NCI-H446 treated with DMSO at 0.1 percent for 48 hours (cell line): ENCODE measurements at places on chromosomes 5 and 9.

DNA sequence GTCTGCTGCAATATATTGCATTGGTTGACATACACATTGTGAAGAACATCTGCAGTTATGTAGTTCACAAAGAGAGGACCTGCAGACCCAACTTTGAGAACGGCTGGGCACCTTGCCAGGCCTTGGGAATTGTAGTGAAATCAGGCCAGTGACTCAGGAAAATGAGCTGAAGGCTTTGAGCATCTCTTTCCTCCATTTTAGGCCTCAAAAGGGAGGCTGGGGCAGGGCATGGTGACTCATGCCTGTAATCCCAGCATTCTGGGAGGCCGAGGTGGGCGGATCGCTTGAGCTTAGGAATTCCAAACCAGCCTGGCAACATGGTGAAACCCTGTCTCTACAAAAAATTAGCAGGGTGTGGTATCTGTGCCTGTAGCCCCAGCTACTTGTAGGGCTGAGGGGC lies 1.4 kb upstream of the IPPK start:
- no peak for DNase-seq

GRCh38 chr5:84725946-84726570 lies 341.4 kb upstream of the EDIL3 start:
- no peak for DNase-seq

GRCh38 chr9:128286440-128286839 lies 10.4 kb downstream of the SWI5 start:
- no peak for DNase-seq

DNA sequence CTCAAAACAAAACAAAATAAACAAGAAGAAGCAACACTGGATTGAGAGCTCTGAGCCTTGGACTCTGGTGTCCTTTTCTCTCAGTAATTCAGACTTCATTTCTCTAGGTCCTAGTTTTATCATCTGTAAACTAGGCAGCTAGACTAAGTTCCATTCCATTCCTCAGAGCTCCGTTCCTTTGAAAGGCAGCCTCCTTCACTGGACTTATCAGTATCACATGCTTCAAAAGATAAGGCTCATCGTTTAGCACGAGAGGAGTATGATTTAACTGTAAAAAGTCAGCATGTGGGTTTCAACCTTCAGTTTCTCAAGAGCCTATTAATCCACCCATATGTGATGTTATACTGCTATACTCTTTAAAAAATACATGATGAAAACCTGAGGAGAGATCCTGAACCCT lies 1.6 kb downstream of the ATP10B start:
- DNase-seq = no peak

GRCh38 chr9:10268531-10269485 lies 344.0 kb downstream of the PTPRD start:
- peak; percentile 63 for DNase-seq

DNA sequence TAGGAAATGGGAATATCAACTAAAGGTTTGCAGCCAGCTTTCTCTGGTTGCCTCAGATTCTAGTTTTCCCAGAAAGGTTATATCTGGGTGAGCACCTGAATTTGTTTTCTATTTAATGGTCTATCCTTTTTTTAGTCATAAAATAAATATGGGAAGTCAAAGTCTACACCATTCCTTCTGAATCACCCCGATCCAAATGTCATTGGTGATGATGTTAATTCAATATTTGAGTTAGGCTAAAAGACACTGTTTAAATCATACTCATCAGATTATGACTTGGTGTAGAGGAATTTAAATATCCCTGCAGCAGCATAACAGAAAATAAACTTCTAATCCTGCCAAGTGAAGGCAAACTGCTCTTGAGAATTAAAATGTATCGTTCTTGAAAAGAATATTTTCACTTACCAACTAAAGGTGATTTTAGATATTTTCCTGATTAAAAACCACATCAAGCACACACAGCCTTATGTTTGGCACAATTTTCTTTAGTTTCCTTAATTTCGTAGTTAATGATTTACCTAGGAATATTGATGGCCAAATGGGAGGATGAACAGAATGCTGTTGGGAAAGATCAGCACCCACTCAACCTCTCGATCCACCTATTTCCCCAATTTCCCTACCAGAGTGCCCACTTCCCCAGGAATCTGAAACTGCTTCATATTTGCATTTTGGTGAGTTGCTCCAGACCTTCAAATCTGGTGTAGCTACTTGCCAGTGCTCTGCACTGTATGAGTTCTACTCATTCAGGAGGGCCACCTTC lies 103.1 kb upstream of the TSLP start:
- DNase-seq = no peak

DNA sequence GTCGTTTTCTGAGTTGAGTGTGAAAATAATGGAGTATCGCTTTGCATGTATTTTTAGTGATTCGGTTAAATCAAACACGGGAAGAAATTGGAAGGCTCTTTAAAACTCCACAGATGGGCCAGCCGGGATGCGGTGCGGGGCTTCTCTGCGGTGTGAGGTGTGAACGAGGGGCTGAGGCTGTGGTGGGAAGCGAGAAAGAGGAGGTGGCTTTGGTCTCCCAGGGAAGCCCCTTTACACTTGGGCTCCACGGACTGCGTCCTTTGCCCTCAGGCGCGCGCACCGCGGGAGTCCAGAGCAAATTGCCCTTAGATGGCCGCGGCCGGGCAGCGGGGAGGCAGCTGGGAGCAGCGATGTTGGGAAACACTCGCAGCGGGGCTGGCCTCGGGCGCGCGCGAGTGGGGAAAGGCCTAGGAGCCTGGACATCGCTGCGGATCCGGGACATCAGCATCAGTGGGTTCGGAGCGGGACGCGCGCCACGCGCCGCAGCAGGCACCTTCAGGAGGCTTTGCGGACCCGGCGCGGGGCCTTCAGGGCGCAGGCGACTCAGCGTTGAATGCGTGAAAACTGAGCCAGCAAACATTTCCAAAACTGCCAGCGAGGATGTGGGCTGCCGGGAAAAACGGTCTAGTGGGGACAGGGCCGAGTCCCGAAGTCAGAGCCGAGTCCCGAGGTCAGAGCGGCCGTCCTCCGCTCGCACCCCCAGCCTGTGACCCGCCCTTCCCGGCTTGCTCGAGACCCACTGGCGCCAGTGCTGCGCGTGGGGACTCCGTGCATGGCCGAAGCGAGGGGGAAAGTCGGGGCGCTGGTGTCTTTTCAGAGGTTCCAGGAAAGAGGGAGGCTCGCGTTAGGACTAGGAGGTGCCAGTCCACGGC lies 6.5 kb downstream of the IRX1 start:
- DNase-seq = no peak

DNA sequence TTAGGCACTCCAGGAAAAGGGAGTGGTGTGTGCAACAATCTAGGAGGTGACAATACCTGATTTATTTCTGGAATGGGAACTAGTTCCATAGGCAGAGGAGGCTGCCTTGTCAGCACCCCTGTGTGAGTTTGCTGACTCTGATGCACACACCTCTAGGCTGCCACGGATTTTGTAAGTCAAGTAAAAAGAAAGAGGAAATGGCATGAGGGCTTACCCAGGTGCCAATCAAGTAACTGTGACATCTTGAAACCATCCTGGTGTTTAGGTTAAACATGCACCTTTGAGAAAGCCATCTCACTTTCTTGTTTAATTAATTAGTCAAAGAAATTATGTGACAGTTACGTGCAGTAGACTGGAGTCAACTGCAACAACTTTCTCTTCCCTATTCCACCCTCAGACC lies 32.3 kb upstream of the FAM81B start:
- no peak for DNase-seq

- DNase-seq = no peak
Measured at GRCh38 chr5:72114629-72115028, 7.4 kb downstream of the MAP1B start.

- DNase-seq = no peak
Measured at GRCh38 chr5:2917093-2917492, 165.6 kb upstream of the IRX2 start.

DNA sequence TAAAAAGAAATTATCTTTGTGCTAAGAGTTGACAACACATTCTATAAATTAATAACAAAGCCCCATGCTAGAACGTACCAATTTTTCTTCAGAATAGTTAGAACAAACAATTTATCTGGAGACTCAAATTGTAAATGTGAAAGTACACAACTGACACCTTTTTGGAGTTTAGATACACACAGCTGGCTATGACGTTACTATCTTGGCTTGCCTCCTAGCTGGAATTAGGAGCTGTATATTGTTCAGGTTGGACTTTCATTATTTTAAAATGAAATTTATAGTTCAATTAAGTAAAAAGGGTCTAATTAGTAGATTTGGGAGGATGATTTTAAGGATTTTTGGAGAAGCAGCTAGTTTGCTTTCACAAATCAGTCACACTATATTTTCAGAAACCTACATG lies 393.9 kb upstream of the RIOK2 start:
- DNase-seq = no peak

GRCh38 chr5:36944607-36945225 lies 68.1 kb downstream of the NIPBL start:
- DNase-seq = peak; percentile 78

GRCh38 chr9:16885931-16886330 lies 15.5 kb upstream of the BNC2 start:
- no peak for DNase-seq

DNA sequence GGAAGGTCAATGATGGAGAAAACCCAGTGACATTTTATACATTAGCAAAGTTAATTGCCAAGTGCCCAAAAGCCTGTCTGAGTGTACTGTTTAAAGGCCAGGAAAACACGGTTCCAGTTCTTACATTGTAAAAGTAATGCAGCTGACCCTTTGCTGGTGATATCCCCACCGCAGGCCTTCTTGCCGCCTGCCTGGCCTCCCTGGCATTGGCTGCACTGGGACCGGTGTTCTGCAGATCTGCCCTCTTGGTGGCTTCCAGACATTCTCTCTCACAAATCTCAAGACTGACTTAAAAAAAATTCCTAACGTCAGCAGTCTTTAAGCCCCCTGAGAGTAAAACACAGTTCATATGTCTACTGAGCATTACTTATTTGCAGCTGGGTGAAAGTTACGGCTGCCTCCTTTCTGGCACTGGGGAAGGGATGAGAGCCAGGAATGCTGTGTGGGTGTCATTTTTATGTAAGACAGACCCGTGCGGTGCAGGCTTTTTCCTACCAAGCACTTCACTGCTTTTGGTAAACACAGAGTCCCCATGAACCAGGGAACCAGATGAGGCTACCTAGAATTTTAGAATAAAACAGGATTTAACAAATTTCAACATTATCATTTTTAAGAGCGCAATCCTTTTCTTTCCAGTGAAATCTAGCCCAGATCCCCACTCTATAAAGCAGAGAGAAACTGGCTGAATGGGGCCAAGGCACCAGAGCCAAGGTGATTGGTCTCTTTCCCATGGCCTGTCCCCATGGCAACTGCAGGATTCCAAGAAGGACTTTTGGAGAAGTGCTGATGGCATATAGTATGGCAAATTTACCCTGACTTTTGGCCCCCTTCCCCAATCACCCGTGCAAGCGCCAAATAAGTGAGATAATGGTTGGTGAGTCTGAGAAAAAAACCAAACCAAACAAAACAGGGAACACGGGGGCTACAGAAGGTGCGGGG lies 80.8 kb downstream of the LMNB1 start:
- DNase-seq = no peak

- peak; percentile 16 for DNase-seq
Measured at GRCh38 chr5:22757776-22758175, 95.4 kb downstream of the CDH12 start.

DNA sequence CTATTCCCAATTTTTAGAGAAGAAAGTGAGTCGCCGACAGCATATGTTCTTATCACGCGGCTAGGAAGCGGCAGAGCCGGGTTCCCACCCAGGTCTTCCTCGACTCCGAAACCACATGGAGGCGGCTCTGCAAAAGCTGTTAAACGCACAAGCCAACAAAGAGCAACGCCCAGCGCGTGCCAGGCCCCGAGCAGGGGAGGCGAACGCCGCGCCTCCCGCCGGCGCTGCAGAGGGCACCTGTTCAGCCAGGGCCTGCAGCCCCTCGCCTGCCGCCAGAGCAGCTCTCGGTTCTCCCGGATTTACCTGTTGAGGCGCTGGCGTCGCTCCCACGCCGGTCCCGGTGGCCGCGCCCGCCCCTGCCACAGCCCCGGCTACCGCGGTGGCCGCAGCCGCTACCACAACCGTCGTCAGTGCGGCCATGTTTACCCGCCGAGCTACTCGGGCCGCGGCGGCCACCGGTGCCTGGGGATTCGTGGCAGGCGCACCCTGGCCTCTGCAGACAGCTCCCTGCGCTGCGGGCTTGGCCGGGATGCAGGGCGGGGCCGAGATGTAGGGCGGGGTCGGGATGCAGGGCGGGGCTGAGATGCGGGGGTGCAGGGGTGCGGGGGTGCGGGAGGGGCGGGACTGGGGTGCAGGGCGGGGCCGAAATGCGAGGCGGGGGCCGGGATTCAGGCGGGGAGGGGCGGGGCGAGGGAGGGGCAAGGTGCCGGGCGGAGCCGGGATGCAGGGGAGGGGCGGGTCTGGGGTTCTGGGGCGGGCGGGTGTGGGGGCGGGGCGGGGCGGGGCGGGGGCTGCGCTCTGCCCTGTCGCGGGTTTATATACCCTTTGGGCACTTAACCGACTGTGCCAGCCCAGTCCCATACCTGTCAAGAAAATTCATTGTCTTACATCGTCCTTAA lies at the start of gene CCDC112:
CCDC112 (minus strand) TSS at position 531 of the 899 bp plus-strand sequence; CDS start at position 420, 111 bp downstream.
- DNase-seq = peak; percentile 43

GRCh38 chr5:180820788-180821321 lies 18.2 kb upstream of the MGAT1 start:
- DNase-seq = no peak

GRCh38 chr5:120447706-120448239 lies 16.3 kb upstream of the PRR16 start:
- no peak for DNase-seq

DNA sequence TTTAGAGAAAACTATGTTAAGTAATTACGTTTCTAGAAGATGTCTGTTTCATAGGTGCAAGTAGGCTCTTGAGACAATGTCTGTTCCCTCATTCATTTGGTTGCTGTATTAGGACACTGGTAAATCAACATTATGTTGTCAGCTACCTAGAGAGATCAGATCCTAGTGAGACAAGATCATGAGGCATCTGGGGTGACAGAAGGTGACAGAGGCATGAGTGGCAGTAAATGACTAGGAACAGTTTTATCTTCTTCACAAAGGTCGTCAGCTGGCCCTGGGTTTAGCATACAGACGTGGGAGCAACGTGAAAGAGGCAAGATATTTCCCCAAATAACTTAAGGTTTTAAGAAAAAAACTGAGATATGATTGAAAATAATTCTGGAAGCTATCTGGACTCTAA lies 1926.3 kb upstream of the WWC1 start:
- no peak for DNase-seq

GRCh38 chr9:99118782-99119466 lies 14.0 kb downstream of the TGFBR1 start:
- DNase-seq = no peak

DNA sequence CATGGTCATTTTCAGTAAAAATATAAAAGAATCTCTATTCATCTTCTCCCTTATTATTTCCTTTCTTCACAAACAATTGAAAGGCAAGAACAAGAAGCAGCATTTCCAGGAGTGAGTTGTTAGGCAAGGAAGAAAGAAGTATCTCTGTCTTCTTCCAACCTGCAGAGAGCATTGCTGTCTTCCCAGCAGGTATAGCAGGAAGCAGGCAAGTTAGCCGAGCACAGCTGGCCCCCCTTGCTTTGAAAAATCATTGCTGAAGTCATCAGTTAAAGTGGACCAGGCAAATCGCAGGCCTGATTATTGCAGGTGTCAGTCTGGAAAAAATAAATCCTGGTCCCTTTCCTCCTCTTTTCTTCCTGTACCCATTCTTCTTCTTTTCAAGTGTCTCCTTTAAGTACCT lies 353.1 kb upstream of the BRINP1 start:
- no peak for DNase-seq
